ENCODE measurements at places on chromosomes 2 and 18.

GRCh38 chr2:200335657-200336056 lies 29.2 kb downstream of the SPATS2L start:
- no peak for DNase-seq

DNA sequence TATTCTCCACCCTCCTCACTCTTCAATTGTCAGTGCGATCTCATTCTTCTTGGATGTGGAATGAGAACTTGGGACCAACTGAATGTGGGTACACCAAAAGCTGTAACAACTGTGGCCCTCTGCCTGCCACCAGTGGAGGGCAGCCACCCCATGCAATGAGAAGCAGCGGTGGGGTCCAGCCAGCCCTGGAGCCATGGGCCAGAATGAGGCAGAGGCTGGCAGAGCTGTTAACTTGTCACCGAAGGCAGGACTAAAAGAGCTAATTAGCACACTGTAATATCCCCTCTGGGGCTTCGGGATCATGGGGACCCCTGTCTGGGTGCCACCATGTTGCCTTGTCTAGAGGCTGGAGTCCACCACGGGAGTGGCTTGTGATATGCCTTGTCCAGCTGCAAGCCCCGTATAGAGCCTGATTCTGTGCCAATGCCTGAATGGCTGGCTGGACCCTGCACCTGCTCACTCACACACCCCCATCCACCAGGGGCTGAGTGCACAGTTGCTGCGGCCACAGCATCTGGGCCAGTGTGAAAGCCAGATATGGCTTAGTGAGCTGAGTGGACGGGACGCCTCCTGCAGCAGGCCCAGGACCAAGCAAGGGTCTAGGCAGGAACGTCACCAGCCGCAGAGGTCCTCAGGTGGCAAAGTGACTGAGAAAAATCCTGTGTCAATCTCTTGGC lies 680.5 kb downstream of the DSC3 start:
- no peak for DNase-seq

- DNase-seq, result no peak
Observed at GRCh38 chr2:230671117-230671516, 41.5 kb upstream of the CAB39 start.

GRCh38 chr2:15894481-15895144 lies 45.7 kb upstream of the MYCN start:
- DNase-seq, result no peak

DNA sequence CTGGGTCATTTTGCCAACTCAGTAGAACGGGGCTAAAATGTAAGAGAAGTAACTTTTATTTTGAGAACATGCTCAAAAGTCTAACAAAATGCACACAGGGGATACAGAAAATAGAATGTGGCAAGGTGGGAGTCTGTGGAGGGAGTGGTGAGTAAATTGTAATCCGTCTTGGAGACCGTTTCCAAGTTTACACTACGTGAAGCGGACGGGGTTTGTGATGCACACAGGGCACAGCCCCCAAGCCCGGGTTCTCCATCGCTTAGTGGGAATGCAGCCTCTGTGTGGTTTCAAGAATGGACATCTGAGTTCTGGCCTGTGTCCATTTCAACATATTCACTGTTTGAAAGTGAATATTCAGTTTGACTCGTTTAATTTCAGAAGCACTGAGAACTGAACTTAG lies 65.0 kb upstream of the TMEM18 start:
- DNase-seq, result no peak

DNA sequence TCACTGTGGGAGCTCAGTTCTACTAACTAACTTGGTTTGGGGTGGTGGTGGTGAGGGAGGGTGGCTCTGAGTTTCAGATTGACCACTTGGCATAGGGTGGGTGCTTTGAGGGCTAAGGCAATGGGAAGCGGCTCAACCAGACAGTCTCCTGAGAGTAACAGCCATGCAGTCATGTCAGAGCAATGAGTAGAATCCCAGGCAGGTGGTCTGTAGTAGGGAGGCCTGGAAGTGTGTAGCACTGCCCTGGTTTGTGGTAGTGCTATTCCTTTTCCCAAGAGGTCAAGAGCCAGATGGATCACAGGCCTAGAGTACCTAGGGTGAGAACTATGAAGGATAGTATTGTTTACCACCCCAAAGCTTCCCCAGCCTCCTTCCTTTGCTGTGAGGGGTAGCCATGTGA lies 18.7 kb upstream of the RAPH1 start:
- DNase-seq, result no peak

DNA sequence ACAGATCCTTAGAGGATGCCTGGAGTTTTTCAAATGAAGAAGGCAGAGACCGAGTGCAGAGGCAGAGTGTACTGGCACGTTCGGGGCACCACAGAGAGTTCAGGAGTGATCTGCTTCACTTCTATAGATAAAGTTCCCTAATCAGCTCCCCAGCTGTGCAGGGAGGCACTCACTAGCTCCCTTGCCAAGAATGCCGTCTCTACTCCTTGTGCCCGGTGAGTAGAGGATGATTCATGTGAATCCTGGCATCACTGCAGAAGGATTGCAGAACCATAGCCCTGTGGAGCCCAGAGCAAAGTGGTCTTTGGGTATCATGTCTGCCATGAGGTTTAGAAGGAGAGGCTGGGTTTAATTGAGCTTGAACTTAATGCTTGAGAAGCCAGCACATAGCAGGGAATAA lies 510.1 kb upstream of the RAB6C start:
- DNase-seq, result no peak

DNA sequence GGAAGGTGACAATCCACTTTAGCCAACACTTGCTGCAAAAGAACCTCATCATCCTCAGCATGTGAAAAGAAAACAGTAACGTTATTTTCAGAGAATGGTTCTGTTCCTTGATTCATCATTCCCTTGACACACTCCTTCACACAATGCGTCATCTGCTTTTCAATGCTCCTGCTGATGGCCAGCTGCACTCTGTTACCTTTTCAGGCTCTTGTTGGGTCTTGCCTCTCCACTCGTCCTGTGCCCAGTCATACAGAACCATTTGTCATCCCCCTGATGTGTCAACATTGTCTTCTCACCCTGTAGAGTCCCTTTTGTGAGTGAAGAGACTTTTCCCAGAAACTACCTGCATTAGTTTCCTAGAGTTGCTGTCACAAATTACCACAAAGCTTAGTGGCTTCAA lies 12.2 kb upstream of the DTNA start:
- DNase-seq, result no peak

DNA sequence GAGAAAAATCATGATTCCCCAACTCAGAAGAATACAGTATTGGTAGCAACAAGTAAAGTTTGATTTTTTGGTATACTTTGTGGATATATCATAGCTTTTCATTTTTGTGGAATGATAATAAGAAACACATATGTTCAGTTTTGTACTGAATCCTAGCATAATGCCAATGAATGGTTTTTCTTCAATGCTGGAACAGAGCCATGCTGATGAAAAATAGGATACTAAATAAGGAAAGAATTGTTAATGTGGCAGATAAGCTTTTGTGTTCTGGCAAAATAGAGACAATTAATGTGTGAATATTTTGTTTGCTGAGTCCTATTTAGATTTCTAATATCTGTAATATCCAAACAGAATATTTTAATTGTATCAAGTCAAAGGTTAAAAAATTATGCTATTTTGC lies 21.9 kb downstream of the CD28 start:
- no peak for DNase-seq

- no peak for DNase-seq
Observed at GRCh38 chr2:177010861-177011260, 201.7 kb upstream of the HNRNPA3 start.

GRCh38 chr2:241009601-241010530 lies 11.4 kb downstream of the SNED1 start:
- peak; percentile 12 for DNase-seq

DNA sequence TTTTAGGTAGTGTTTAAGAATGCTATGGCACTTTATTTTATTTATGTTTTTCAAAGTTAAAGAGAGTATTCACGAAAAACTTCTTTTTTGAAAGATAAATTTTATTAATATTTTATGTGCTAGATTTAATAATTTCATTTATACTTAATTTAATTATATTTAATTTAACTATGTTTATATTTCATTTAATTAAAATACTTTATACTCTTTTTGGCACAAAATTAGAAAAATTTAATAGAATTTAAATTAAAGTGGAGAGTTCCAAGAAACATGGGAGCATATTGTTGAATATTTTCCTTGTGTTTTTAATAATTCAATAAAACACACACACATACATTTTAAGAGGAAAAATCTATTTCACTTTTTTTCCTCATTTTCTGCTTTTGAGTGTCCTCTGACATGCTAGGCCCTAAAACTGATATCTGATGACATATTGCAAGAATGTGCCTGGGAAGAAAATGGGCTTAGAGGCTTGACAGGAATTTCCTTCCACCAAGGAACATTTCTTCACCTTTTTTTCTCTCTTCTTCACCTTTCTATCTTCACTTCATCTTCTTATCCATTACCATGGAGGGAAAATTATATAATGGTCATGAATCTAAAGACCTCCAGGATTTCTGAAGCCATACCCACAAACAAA lies 15.4 kb downstream of the ARHGAP28 start:
- DNase-seq, result no peak

- no peak for DNase-seq
Observed at GRCh38 chr2:168312036-168312822, 64.8 kb upstream of the STK39 start.

GRCh38 chr2:19801367-19802080 lies 100.3 kb downstream of the TTC32 start:
- DNase-seq, result no peak

Data from suppressor macrophage treated with lipopolysaccharide for 4 hours (primary cell).